Mucosa of gallbladder (tissue), 1 donor: ENCODE measurements at places on chromosomes 6 and 20. TPM values are rescaled to one million over a fixed set of nuclear protein-coding genes. Genes with fewer than 3 reads are reported as not detected.

- DNase-seq, result peak; percentile 61
These were observed 3.0 kb upstream of the GOPC start for GRCh38 chr6:117605169-117605826.

POM121L2 gene
- not detected for total RNA-seq

DNA sequence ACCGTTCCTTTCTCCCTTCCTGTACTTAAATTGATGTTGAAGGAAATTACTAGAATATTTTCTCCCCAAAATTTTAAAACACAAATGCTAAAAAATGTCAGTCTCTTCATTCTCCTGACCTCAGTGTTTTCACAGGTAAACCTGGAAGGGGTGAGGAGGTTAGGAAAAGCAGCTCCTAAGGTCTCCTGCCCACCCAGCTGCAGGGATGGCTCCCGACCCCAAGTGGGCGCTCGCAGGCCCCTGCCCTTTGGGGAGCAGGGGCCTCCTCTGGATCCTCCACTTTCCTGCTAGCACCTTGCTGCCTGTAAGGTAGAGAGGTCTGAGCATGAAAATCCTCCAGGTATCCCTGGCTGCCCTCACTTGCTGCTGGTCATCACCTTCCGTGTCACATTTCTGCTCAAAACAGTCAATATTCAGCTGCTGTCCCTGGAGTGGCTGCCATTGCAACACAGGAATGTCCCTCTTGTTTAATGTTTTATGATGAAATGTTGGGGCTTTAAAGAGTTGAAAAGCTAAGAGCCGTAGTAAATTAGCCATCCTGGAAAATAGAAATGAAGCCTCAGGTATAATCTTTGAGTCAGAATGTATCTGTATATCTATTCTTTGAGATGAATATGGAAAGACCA, 10.9 kb upstream of the HSP90AB1 start:
- DNase-seq, result no peak

DNA sequence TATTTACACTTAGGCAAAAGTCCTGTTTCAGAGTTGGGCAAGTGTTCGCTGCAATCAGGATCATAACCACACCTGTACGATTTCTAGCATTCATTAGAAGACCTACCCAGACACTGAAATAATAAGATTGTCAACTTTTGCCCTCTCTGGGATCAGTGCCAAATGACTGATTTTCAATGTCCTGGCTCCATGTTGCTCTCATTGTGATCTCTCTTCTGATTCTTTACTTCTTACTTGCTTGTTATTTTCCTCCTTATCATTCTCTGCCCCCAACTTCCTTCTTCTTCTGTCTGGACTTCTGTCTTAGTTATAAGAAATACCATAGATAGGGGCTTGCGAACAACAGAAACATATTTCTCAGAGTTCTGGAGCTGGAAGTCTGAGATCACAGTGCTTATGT, 94.4 kb upstream of the BMP2 start:
- DNase-seq, result peak; percentile 26

KIAA1755 gene
- total RNA-seq, result 7.1 TPM

GRCh38 chr6:134622382-134623173, 304.7 kb upstream of the SGK1 start:
- no peak for DNase-seq

FOXO3 gene
- 71.4 TPM for total RNA-seq

SNX21 gene
- total RNA-seq, result 34.6 TPM

CDH26 gene
- 3.3 TPM for total RNA-seq
